ENCODE measurements at places on chromosomes 7 and 10.

GRCh38 chr10:130177250-130177649 lies 41.1 kb downstream of the GLRX3 start:
- DNase-seq: no peak

DNA sequence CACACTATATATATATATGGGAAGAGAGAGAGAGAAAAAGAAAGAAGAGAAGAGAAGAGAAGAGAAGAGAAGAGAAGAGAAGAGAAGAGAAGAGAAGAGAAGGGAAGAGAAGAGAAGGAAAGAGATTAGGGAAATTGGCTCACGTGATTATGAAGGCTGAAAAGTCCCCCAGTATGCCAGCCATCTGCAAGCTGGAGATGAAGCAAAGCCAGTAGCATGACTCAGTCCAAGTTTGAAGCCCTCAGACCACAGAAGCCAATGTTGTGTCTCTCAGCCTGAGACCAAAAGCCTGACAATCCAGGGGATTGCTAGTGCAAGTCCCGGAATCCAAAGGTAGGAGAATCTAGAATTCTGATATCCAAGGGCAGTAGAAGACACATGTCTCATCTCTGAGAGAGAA lies 206.3 kb upstream of the PRSS1 start:
- no peak for DNase-seq

DNA sequence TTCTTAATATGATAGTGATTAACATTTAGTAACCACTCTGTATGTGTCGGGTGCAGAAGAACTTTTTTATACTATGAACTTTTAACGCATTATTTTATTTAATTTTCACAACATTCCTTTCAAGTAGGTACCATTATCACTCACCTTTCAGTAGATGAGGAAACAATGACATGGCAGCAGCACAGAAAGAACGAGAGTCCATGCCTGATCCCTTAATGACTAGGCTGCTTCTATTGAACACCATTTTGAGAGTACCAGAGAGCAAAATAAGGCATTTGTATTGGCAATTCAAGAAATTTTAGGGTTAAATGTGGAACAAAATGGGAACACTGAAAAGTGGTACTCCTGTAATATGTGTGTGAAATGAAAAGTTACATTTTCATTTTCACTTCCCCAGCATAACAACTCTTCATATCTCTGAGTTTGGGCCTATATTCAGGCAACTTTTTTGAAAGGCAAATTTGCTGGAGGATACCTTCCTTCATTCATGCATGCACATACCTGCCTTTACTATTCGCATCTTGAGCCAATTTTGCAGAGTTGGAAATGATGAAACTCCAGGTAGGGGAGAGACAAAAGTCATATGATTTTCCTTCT lies 12.8 kb downstream of the LRRN3 start:
- no peak for DNase-seq

DNA sequence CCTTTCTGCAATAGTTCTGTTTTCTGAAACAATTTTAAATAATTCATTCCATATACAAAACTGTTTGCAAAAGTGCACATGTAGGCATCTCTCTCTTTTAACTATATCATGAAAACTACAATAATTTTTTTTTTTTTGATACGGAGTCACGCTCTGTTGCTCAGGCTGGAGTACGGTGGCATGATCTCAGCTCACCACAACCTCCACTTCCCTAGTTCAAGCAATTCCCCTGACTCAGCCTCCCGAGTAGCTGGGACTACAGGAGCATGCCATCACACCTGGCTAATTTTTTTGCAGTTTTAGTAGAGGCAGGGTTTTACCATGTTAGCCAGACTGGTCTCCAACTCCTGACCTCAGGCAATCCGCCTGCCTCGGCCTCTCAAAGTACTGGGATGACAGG lies 44.0 kb upstream of the SEMA3A start:
- no peak for DNase-seq
